ENCODE measurements at places on chromosomes 1 and 21.

DNA sequence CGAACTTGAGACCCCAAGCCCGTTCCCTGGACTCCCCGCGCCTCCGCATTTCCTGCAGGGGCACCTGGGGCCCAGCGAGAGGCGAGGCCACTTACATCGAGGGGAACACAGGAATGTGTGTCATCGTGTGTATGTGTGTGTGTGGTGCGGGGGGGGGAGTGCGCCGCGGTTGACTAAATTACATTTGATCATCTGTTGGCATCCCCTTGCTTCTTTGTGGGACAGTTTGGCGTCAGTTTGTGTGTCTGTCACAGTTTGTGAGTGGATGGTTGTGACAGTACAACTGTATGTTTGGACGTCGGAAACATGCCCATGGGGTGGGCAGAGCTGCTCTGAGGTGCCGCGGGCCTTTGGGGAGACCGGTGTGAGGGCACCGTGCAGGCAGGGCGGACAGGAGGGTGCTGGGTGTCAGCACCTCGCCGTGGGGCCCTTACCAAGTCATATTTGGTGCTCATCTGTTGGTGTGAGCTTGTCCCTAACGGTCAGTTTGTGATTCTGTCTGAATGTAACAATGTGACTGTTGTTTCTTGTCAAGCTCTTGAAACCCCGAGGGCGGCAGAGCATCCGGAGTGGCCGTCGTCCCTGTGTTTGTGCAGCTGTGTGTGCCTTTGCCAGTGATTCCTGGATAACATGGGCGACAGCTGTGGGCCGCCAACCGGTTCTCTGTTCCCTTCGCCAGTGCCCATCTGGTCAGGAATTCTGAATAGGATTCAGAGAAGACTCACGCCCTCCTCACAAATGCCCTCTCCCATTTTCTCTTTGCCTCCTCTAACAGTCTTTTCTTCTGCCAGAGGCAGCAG lies 899 bp downstream of the OPRD1 start:
- no peak for DNase-seq

GRCh38 chr21:42513151-42513984 lies at the start of gene SLC37A1:
TSS of gene SLC37A1 (plus strand) at chr21:42513852. CDS start at chr21:42518455, 4,603 bp downstream.
- DNase-seq = no peak

DNA sequence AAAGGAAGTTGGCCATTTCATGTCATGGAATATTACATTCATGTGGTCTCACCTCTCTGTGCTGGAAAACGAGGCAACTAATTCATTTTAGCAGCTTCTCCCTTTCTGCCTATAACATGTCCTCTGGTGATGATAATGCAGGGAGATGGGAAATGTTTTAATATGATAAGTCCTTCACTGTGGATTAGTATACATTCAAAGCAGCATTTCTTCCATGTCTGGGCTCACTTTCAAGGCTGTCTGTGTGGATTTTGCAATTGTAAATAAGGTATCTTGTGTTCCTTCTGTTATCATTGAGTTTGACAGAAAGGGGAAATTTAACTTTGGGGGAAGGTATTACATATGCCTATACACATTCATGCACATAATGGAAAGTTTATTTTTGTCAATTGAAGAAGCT lies 374.7 kb upstream of the DAB1 start:
- DNase-seq = no peak

GRCh38 chr1:171188388-171189266 lies 3.5 kb downstream of the FMO2 start:
- peak; percentile 20 for DNase-seq

DNA sequence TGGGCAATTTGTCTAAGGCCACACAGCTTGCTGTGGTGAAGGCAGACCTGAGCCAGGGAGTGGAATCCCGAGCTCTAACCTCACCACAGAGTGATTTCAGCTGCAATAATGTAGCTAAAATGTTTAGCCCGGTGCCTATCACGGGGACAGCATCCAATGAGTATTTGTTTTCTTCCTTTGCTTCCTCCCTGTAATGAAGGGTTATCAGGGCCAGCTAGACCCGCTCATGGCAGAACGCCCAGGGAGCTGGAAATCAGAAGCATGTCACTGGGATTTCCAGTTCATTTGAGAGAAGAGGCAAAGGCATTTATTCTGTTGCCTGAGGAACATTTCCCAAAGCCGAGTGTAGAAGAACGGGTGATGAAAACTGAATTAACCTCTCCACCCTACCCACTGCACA lies 183.1 kb downstream of the ZSCAN20 start:
- no peak for DNase-seq

DNA sequence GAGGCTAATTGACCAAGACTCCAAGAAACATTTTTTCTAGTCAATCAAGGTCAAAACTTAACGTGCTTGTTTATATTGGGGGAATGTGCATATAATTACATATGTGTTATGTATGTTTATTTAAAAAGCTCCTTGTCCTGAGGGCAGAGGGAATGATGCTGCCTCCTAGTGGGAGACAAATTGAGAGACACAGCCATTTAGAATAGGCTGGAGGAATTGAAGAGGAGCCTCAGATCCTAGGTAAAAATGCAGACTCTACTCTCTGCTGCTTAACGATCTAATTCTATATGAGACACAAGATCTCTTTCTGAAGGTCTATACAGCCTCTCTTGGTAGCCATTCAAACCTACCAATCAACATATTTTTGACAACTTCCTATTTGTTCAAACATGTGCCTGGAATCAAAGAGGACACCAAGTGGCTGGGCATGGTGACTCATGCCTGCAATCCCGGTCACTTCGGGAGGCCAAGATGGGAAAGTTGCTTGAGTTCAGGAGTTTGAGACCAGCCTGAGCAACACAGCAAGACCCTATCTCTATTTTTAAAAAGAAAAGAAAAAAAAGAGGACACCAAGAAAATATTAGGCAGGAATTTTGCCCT lies 136.6 kb upstream of the ZNF648 start:
- no peak for DNase-seq

Measured in effector CD4-positive, alpha-beta T cell (primary cell).